NCI-H774 (cell line): ENCODE measurements at places on chromosomes 2 and 18.

DNA sequence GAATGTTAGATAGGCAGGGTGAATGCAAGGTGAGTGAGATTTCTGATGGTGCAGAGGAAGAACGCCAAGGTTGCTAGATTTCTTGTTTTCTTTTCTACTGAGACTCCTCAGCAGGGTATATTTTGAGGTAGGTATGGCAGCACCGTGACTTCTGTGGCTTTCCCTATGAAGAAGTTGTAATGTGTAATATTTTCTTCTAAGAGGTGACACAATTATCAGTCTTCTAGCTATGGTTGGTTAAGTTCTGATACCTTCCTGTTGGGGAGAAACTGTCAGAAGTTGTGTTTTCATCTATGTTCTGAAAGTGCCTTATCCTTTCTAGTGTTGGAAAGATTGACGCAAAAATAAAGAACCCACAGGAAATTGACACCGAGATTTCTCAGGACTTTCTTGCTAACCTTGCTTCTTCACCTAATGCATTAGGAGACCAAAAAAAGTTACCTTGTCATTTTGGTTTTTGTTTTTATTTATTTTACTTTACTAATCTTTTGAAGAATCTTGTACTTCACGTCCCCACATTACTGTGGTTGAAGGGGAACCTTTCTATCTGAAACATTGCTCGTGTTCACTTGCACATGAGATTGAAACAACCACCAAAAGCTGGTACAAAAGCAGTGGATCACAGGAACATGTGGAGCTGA is 11.9 kb downstream of the IL18R1 start:
- no peak for DNase-seq

- DNase-seq = no peak
Measured at GRCh38 chr2:140550821-140551220, 1580.0 kb downstream of the LRP1B start.

DNA sequence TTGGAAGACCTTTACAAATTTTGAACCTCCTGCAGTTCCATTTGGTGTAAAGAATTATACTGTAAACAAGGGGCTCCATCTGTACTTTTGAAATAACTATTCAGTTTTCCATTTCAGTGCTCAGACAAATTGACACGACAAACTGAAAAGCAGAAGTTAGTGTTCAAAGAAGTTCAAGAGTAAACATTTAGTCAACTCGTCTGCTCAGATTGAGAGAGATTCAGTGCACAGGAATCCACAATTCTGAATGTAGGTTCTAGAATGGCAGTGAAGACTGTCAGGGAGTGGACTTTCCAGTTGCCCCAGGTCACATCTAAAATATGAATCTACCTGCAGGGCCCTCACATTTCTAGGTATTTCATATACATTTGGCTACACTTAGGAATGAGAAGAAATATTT is 322.3 kb upstream of the TCF4 start:
- no peak for DNase-seq

GRCh38 chr2:120367649-120368048 is 21.7 kb downstream of the INHBB start:
- no peak for DNase-seq

DNA sequence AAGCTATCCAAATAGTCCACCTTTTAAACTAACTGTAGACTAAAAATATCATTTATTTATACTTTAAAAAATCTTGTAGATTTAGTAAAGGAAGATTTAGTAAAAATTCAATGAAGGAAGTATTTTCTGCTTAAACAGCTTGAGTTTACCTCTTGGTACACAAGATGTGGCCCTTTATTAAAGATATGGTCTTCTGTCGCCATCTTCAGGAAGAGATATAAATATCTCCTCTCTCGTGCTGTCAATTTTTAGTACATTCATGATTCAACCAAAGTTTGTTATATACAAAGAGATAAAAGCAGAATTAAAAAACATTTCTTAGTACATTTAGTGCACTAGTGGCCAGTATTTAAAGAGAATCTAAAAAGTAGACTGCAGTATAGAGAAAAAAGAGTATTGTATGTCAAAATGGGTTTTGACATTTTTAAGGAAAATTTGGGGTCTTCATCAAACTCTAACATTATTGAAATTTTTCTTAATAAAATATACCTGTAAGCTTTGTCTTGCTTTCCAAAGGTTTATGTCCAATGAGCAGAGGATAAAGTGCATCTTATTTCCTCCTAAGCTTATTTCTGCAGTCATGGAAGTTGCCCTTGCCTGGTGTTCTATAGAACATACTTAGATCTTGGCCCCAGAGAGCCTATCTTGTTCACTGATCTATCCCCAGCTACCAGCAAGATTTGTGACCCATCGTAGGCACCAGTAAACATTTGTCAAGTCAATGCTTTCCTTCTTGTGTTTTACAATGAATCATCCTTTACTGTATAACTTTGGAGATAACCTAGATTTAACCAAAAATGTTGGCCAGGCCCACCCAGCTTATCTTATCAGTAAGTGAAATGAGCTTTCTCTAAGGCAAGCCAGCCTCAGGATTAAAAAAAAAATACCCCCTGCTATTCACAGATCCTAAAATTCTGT is 18.5 kb upstream of the EML6 start:
- peak; percentile 15 for DNase-seq

GRCh38 chr18:34942276-34942675 is 98.9 kb upstream of the MAPRE2 start:
- no peak for DNase-seq

DNA sequence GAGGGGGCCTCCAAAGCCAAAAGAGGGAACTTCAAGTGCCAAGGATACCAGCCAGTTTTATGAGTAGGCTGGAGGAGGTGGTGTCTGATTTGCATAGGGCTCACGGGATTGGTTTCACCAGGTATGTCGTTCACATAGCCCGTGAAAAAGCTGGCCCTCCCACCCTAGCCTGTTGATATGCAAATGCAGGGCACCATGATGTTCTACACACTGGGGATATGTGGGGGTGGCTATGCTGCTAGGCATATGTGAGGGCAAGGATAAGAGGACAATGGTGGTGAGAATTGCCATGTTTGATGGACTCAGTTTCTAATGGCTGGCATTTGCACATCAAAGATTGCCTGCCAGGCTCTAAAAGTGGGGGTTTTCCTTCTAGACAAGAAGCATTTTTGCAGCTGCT is 378.6 kb downstream of the DPP10 start:
- no peak for DNase-seq

DNA sequence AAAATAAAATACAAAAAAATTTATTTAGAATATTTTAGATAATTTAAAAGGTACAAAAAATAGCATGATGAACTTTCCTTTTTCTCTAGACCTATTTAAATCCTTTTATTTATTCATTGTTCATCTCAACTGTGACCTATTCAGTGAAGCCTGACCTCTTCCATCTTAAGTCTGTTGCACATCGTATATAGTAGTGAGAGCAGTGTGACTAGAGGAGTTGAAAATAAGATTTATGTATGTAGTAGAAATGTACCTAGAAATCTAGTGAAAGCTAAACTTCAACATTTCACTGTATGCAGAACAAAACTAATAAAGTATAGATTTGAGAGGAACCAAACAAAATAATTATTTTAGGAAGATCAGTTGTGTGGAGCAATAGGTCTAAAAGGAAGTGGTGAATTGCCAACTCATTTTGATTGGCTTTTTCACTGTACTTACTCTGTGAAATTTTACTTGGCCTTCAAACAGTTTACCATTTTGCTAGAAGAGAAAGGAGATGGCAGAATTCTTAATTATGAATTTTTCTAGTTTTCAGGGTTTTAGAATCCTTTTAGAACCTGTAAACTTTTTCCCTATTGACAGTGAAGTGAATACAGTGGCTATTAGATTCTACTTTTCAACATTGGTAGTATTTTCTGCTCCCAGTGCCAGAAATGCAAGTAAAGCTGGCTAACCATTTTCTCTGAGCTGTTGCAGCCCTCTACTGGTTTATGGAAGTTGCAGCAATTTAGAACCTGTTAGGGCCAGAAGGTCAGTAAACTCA is 11.0 kb downstream of the ANKRD12 start:
- no peak for DNase-seq

DNA sequence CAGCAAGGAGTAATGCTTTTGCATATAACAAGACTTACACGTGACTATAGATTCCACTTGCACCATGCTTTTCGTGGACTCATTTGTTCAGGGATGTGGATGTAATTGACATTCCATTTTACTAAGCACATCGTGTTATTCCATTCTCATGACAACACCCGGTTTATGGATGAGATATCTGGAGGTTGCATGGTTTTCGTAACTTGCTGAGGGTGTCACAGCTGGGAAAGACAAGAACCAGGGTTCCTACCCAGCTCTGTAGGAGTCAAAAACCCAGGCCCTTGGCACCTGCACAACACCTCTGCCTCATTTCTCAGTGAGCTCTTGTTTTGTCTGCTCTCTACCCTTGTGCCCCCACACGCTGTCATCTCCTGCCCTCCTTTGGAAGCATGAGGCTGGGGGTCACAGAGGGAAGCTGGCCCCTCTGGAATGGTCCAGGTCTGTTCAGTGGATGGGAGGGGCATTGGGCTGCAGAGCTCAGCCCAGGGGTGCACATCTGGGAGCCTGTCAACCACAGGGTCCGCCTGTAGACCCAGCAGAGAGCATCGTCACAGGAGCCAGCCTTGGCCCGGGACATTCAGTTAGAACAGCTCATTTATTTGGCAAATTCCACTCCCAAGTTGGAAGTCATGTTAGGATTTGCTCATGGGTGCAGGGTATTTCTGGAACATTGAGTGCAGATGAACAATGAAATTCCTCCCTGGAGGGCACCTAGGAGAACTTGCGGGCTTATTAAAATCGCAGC is 120.1 kb upstream of the TWIST2 start:
- DNase-seq = no peak

GRCh38 chr2:98539056-98539735 is 69.1 kb downstream of the COA5 start:
- DNase-seq = no peak
